Fibroblast of skin of back (primary cell): ENCODE measurements at places on chromosomes 5 and 9.

- DNase-seq = no peak
These were observed 138.7 kb upstream of the SLC24A2 start for GRCh38 chr9:19927560-19927959.

GRCh38 chr5:33409435-33410170 is 31.2 kb upstream of the TARS1 start:
- DNase-seq = peak; percentile 40

DNA sequence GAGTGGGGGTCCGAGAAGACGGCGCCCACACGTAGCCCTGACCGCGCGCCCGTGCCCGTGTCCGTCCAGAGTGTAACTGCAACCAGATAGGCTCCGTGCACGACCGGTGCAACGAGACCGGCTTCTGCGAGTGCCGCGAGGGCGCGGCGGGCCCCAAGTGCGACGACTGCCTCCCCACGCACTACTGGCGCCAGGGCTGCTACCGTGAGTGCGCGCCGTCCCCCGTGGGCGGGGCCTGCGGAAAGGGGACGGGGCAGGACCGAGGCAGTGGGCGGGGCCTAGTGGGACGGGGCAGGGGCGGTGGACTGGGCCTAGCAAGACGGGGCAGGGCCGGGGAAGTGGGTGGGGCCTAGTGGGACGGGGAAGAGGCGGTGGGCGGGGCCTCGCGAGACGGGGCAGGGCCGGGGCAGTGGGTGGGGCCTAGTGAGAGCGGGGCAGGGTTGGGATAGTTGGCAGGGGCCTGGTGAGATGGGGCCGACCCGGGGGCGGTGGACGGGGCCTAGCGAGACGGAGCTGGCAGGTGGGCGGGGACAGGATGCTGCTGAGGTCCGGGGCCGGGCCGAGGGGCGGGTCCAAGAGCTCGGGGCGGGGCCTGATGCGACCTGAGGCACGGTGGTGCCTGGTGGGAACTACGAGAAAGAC is 79.1 kb downstream of the NTNG2 start:
- peak; percentile 82 for DNase-seq

GRCh38 chr5:7904170-7904569 is 35.2 kb downstream of the MTRR start:
- peak; percentile 89 for DNase-seq

- no peak for DNase-seq
These were observed 249.3 kb downstream of the DNAH5 start for GRCh38 chr5:13695076-13695712.

- DNase-seq = no peak
These were observed 19.8 kb downstream of the IL12B start for GRCh38 chr5:159310511-159310910.

DNA sequence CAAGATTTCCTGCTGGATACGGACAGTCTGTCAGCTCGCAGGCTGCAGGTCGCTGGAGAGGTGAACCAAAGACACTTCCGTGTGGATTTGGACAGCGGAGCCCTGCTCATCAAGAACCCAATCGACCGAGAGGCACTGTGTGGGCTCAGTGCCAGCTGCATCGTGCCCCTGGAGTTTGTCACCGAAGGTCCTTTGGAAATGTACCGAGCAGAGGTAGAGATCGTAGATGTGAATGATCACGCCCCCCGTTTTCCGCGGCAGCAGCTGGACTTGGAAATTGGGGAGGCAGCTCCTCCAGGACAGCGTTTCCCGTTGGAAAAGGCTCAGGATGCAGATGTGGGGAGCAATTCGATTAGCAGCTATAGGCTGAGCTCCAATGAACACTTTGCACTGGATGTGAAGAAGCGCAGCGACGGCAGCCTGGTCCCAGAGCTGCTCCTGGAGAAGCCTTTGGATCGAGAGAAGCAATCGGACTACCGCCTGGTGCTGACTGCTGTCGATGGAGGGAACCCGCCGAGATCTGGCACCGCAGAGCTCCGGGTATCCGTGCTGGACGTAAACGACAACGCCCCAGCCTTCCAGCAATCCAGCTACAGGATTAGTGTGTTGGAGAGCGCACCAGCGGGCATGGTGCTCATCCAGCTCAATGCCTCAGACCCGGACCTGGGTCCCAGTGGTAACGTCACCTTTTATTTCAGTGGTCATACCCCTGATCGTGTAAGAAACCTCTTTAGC is 658 bp downstream of the PCDHGC4 start:
- DNase-seq = no peak

DNA sequence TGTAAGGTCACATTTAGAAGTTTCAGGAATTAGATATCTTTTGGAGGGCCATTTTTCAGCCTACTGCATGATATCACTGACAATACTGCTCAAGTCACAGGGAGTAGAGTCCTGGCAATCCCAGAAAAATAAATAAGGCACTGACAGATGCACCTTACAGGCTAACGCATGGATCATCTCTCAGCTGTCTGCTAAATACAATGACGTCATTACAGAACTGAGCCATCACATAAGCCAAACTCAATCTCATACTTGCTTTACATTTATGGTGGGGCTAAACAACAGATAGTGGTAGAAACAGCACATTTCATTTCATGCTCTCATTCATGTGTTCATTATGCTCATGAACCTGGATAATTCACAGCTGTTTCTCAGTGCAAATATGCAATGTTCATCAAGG is 243.7 kb downstream of the SEMA5A start:
- DNase-seq = no peak

- no peak for DNase-seq
These were observed 1206.0 kb upstream of the C9orf72 start for GRCh38 chr9:28779243-28779642.

DNA sequence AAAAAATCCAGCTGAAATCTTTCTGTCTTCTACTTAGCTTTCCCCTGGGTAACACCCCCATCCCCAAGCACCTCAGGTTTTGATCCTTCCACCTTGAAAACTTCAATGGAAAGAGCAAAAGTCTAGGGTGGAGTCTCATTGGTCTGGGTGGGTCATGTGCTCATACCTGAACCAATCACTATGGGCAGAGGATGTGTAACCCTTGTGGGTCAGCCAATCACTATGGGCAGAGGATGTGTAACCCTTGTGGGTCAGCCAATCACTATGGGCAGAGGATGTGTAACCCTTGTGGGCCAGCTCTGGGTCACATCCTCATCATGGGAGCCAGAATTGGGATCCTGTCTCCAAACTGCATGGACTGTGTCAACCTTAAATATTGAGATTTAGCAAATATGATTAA is 18.5 kb downstream of the NAIF1 start:
- no peak for DNase-seq

DNA sequence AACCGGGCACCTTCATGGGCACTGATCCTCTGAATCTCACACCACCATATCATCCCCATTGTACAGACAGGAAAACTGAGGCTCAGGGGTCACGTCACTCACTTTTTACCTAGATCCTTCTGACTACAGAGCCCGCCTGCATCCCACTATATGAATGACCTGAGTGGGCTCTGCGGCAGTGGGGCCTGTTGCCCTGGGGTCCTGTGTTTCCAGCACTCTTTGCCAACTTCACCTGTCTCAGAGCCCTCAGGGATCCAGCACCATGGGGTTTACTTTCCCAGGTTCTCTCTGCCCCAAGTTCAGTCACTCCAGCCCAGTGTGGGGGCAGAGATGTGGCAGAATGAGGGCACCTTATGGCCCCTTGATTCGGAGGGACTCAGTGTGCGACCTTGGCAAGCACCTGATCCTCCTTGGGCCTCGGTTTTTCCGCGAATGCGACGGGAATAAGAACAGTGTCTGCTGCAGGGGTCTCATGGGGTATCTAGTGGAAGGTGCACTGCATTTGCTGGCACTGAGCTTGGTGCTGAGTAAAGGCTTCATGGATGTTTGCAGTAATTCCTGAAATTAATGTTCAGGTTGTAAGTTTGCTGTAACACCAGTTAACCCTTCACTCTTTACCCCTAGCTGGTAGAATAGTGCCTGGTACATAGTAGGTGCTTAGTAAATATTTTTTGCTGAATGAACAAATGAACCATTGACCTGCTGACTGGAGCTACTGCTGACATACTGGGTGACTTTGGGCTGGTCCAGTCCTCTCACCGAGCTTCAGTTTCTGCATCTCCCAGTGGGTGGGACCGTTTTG is 47.1 kb upstream of the BOD1 start:
- no peak for DNase-seq

GRCh38 chr9:16543686-16544085 is 326.8 kb downstream of the BNC2 start:
- no peak for DNase-seq

DNA sequence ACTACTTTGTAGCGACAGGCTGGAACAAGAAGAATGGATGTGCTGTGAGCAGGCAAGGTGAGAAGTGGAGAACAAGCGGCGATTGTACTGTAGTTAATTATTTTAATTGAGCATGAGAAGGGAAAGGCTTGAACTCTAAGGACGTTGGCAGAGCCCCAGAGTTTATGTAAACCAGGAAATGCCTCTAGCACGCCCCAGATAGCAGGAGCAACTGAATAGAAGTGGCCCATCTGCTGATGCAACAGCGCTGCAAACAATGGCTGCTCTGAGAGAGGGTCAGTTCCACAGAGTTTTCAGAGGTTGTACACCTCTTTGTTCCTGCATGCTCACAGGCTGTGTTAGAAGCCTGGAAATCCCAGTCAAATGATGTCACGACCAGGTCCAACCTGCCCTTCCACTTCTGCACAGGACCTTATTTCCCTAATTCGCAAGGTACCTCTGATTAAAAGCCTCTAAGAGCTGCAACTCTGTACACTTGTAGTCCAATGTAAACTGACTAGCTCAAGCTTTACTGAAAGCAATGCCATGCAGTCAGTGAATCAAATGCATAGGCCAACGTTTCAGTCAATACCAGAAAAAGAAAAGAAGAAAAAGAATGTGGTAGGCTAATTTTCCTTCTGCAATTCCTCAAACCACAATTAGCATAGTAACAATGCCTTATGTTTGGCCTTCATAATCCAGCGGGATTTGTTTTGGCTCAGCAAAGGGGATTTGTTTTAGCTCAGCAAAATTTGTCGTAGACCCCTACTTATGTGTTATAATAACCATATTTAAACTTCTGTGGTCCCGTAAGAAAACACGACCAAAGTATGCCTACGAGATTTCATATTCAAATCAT is 119.6 kb upstream of the RETREG1 start:
- DNase-seq = peak; percentile 80

- no peak for DNase-seq
These were observed 12.8 kb upstream of the TNFAIP8 start for GRCh38 chr5:119343052-119343451.

GRCh38 chr9:137325124-137325523 is 23.1 kb upstream of the NRARP start:
- no peak for DNase-seq

DNA sequence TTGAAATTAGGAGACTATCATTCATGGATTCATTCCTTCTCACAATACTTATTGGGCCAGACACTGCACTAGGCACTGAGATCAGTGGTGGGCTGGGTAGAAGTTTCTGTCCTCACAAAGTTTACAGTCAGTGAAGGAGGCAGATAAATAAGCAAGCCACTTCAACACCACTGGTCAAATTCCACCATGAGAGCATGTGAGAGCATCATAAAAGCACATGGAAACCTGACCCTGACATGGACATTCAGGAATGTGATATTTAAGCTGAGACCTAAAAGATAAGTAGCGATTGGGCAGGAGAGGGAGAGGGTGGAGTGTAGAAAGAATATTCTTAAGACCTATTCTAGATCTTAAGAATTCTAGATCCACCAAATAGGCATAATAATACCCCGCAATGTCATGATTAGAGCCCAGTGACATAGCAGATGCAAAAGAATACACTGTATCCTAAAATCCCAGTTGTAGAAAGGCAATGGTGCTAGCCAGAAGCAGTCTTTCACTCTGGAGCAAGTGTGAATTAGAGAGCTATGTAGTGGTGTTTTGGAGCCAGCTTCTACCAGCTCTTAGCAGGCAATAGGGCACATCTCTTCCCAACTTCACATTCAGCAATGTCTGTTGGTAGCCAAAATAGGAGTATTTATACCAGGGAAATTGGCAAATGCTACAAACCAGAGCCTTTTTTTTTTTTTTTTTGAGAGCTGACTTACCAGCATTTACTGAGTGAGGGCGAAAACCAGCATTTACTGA is 46.4 kb downstream of the SH3RF2 start:
- no peak for DNase-seq

DNA sequence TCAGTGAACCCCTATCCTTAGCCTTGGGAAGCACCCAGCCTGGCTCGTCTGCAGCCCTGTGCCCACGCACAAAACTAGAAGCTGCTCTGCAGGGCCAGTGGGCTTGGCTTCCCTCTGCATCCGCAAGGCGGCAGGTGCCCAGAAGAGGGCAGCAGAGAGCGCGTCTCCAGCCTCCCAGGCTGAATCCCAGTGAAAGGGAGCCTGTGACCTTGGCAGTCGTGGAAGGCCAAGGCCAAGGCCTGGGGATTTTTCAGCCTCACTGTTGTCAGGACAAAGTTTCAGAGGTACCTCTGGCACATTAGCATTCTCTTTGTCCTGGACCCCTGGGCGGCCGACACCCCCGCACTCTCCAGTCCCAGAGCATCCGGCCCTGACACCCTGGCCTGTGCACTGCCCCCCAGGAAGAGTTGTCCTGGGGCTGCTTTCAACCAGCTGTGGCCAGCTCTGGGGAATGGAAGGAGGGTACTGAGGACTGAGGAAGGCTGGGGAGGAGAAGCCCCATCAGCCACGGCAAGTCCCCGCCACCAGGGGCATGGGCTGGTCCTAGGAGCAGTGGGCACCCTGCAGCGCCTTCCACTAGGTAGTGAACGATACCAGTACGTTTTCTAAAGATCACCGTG is 63.6 kb upstream of the IL17B start:
- peak; percentile 67 for DNase-seq

DNA sequence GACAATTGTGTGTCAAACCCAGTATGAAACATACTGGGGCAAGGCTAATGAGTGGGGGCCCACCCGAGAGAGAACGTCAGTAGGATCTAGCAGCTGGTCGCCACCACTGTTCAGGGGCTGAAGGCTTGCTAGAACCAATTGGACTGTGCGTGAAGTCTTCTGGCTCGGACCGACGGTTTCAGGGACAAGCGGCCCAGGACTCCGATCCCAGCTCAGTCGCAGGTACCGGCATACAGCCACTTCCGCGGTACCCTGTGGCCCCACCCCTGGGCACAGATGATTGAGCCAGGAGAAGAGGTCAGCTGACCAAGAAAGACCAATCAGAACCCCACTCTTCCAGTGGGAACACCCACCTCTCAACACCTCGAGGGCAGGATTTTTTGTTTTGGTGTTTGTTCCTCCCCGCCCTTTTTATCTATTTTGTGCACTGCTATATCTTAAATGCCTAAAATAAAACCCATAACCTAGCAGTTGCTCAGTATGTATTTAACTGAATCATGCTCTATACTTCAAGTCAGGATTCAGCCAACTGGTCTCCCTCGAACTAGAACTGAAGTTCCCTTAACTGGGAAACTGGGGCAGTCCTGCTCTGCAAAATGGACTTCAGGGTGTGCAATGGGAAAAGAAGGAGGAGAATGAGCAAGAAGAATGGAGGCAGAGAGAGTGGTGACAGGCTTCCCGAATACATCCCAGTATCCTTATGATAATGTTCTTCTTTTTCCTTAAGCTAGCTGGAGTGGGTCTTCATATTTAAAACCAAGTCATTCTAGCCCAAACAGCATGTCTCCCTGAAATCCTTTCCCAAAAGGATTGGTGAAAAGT is 21.1 kb upstream of the CPEB4 start:
- no peak for DNase-seq

- DNase-seq = peak; percentile 98
These were observed 57.3 kb downstream of the ARSB start for GRCh38 chr5:78927657-78928282.

- no peak for DNase-seq
These were observed 510 bp downstream of the NOXA1 start for GRCh38 chr9:137423514-137424291.
